Effector CD4-positive, alpha-beta T cell (primary cell): ENCODE measurements at places on chromosomes 7 and 10.

DNA sequence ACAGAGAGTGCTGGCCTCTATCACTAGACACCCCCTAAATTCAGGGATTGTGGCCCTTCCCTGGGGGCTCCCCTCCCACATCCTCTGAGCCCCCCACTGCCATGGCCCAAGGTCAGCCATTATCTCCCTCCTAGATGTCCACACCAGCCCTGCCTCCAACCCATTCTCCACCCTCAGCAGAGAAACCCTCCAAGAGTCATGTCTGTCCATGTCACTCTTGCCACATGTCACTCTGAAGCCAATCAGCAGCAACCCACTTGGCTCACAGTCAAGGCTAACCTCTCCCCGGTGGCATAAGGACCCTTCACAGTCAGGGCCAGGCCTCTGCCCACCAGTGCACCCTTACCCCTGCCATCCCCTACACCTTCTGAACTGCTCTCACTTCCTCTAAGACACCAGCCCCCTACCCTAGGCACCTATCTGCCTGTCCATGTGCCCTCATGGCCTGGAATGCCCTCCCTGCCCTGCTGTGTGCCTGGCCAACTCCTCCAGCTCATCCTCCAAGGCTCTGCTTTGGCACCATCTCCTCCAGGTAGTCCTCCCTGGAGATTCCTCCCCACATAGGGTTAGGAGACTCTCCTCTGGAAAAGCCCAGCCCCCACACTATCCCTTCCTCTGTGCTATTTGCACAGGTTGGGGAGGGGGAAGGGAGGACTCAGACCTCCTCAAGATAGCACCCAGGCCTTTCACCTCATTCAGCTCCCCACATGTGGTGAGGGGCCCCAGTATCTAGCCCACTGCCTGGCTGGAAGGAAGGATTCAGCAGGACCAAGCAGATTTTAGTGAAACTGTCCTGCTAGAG is 83.7 kb downstream of the GRID1 start:
- DNase-seq, result no peak

GRCh38 chr7:128827248-128827958 is 2.8 kb upstream of the FLNC start:
- no peak for DNase-seq

DNA sequence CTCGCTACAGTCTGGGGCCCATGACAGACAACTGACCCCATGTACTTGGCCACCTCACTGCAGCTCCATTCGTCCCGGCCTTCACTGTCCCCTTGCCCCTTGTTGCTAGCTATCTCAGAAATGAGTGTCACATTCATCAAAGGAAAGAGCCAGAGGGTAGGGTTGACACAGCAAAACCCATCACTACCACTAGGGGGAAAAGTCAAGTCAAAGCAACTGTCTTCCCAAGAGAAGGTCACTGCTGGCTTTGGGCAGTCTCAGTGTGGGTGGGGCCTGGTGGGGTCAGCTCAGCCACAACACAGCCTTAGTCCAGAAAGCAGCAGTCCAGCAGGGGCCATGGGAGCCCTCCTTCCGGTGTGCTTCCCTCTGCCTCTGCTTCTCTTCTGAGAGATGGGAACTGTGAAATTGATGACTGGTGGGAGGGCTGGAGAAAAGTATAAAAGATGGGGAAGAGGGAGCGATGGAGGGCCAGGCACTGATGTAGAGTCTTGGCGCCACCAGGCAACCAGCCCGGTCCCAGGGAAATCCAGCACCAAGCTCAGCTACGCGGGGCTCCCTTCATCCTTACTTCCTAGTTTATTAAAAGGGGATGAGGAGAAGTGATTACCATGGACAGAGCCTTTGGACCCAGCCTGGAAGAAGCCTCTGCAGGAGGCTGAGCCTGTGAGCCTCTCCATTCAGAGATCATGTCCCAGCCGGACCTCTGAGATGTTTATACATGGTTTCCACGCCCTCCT is 58.0 kb downstream of the PLXNA4 start:
- no peak for DNase-seq

GRCh38 chr7:43584195-43584586 is 1.3 kb downstream of the STK17A start:
- DNase-seq, result peak; percentile 23

- no peak for DNase-seq
Measured at GRCh38 chr10:73625004-73625883, 16.0 kb downstream of the MYOZ1 start.

GRCh38 chr10:88270871-88271713 is 312.0 kb downstream of the RNLS start:
- DNase-seq, result peak; percentile 12

GRCh38 chr10:24465124-24465874 is 256.4 kb downstream of the KIAA1217 start:
- DNase-seq, result no peak

DNA sequence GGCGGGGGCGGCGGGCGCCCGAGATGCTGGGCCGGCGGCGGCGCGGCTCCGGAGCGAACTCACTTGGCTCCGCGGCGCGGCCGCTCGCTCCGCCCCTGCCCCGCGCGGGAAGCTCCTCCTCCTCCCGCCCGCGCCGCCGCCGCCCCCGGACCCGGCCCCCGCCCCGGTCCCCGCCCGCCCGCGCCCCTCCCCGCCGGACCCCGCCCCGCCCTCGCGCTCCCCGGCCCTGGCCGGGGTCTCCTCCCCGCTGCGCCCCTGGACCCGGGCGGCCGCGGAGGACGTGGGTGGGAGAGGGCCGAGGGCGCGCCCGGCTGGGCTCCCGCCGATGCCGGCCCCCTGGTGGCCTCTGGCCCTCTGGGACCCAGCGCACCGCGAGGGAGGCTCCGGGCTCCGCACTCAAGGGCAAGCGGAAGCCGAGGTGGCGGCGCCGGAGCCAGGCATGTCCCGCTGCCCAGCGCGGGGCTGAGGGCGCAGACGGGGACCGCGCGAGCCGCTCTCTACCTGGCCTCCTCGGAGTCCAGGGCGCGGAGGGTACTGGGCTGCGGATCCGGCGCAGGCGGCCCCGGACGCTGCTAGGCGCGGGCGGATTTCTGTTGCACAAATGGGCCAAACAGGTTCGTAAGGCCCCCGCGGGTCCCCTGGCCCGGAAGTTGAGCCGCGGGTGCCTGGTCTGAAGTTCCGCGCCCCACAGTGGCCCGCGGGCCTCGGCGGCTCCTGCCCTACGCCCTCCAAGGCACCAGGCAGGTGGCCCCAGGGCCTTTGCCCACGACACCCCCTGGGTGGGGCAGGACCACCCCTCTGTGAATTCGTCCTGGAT is at the start of gene TCERG1L:
TCERG1L (minus strand) TSS at position 61 of the 817 bp plus-strand sequence. CDS start 86 bp downstream, outside the sequence.
- no peak for DNase-seq

GRCh38 chr7:24406053-24406788 is 122.2 kb downstream of the NPY start:
- no peak for DNase-seq

DNA sequence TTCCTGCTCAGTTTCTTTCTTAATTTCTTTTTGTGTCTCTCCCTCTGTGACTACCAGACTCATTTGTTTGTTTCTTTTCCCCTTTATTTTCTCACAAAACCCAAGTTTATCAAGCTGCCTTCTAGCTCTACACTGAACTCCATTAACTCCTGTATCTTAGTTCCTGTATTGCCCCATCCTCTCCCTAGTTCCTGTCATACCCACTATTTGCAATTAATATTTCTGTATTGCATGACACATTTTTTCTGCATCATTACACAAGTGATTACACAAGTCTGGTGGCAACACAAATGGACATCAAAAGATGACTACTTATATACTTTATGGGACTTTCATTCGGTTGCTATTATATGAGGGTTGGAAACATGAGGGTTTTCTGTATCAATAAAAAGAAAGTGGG is 26.9 kb upstream of the OR9A4 start:
- no peak for DNase-seq

- no peak for DNase-seq
Measured at GRCh38 chr7:74542558-74543117, 88.9 kb downstream of the GTF2IRD1 start.

DNA sequence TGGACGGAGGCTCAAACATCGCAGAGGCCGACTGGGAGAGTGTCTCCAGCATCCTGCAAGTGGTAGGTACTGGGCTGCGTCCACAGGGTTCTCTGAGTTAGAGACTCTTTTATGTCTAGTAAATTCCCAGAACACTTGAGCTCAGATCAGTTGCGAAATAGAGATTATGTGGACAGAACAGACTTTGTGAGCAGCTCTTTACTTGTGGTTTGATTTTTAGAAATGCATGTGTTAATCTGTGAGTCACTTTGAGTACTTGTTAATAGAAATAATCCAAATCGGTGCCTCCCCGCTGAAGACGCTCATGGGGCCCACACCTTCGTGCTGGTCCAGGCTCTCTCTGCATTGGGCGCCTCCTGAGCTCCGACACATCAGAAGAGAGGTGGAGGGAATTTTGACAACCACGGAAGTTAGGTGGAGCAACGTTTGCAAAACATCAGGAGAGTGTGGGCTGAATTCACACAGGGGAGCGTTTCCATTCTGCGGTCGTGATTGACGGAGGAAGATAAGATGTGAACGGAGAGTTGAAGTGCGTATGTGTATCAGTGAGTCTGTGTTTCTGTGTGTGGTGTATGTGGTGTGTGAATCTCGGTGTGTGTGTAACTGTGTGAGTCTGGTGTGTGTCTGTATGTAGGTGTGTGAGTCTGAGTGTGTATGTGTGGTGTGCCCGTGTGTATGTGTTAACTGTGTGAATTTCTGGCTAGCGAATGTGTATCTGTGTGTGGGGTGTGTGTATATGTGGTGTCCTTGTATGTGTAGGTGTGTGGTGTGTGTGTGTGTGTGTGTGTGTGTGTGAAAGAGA is 32.1 kb downstream of the PFKP start:
- DNase-seq, result no peak

DNA sequence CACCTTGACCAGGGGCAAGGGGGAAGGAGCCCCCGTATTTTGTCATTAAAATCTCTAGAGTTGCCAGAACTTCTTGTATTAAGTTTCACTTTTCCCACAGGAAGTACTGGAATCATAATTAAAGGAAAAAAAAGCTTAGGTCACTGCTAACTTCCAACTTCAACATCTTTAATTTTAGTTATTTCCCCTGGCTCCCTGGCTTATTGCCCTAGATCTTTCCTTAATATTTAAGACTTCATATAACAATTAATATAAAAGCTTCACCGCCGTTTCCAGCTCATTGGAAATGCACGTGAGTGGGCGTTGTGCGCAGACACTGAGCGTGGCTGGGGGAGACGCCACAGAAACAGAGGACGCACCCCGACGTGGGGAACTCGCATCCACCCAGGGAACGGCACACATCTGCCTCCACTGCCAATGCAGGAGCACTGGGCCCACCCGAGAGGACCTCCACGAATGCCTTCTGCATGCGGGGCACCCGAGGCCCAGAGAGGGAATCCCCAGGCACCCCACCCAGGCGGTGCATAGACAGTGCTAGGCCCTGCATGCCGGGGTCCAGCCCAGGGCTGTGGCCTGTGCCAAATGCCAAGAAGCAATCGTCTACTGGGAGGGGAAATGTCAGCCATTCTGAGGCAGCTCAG is 72.2 kb downstream of the ADARB2 start:
- DNase-seq, result no peak

GRCh38 chr10:128793726-128794655 is 667.8 kb upstream of the MKI67 start:
- no peak for DNase-seq

GRCh38 chr7:142603870-142604448 is 145.3 kb upstream of the PRSS1 start:
- peak; percentile 28 for DNase-seq
